ENCODE measurements at places on chromosomes 3 and 15.

GRCh38 chr3:57179580-57180410, 14.6 kb upstream of the IL17RD start:
- DNase-seq: no peak

DNA sequence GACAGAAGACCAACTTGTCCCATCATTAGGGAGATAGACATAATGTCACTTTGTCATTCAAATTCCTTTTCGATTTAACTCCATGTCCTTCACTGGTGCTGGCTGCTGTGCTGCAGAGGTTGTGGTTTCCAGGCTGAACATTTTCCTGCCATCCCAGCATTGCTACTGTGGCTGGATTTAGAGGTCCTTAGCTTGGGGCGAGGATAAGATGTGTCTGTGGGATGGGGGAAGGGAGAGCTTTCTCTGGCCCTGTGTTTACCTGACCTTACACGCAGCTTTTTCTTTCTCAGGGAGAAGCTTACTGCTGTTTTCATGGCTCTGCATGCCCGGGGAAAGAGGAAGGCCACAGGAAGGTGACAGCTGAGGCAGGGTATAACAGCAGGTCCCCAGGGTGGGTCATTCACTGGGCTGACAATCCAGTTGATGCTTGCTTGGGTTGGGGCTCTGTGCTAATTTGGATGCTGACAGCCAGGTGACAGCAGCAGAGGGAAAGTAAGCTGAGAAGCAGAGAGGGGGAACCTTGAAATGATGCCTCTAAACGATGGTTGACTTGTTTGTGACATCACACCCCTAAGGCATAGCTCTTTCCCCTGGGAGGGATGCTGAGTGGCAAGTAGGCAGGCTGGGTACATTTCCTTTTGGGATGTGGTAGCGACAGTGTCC, 326.9 kb upstream of the CTNNB1 start:
- no peak for DNase-seq

- no peak for DNase-seq
These were observed 282.5 kb upstream of the TRIM42 start for GRCh38 chr3:140395134-140396075.

- DNase-seq: no peak
These were observed 215.2 kb upstream of the ADAMTS9 start for GRCh38 chr3:64903006-64903405.

- DNase-seq: no peak
These were observed 119.2 kb upstream of the ZBED2 start for GRCh38 chr3:111714305-111714704.

GRCh38 chr3:171565481-171566058, 105.4 kb upstream of the TNIK start:
- no peak for DNase-seq

DNA sequence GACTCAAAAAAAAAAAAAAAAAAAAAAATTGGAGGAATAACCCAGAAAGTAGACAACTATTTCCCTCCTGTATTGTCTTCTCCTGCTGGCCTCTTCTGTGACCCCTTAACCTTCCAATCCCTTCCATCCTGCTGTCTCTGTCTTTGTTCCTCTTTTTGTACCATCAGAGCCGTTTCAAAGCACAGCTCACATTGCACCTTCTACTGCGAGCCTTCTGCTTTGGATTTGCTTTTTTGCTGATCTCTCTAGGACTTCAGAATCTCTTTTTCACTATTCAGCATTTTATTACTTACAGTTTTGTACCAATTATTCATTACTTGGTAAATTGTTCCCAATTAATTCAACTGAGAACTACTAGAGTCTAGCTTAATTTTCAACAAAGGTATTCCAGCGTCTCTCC, 284.0 kb upstream of the TBL1XR1 start:
- no peak for DNase-seq

GRCh38 chr3:127174715-127175140, 18.2 kb upstream of the PRR23E start:
- DNase-seq: no peak

GRCh38 chr15:48962662-48963523, 826 bp downstream of the SHC4 start:
- DNase-seq: no peak

DNA sequence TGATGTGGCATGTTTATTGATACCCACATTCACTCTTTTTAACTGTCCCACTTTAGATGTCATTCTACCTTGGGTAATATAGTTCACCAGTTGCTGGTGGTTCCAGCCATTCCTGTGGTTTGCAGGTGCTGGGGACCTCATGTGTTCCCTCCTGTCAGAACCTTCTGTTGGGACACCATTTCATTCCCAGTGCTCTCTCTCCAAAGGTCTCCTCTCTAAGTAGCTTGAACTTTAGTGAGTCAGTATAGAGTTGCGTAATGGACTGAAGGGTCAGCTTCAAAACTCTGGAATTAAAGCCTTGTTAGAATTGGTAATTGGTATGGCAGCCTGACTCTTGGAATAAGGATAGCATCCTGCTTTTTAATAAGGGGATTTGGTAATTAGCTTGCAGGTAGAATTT, 108.5 kb downstream of the PLCL2 start:
- no peak for DNase-seq

GRCh38 chr3:140762746-140763145, 84.9 kb downstream of the TRIM42 start:
- no peak for DNase-seq

DNA sequence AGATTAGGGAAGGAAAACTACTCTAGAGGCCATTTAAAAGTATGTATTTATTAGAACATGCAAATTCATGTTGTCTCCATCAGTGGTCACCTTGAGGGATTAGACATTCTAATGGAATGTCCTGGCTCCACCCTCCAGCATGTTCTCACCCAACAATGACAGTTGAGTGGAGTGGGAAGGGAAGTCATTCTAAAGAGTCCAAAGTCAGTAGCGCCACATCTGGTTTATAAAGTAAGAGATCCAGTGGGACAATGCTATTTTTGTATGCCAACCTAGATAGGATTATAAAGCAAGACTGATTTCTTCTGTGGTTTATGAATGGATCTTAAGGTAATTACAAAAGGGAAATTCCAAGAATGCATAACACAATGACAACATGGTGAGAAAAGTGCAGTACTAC, 33.3 kb downstream of the SLC24A1 start:
- no peak for DNase-seq

GRCh38 chr3:46564190-46565021, 1.7 kb downstream of the LRRC2 start:
- no peak for DNase-seq

DNA sequence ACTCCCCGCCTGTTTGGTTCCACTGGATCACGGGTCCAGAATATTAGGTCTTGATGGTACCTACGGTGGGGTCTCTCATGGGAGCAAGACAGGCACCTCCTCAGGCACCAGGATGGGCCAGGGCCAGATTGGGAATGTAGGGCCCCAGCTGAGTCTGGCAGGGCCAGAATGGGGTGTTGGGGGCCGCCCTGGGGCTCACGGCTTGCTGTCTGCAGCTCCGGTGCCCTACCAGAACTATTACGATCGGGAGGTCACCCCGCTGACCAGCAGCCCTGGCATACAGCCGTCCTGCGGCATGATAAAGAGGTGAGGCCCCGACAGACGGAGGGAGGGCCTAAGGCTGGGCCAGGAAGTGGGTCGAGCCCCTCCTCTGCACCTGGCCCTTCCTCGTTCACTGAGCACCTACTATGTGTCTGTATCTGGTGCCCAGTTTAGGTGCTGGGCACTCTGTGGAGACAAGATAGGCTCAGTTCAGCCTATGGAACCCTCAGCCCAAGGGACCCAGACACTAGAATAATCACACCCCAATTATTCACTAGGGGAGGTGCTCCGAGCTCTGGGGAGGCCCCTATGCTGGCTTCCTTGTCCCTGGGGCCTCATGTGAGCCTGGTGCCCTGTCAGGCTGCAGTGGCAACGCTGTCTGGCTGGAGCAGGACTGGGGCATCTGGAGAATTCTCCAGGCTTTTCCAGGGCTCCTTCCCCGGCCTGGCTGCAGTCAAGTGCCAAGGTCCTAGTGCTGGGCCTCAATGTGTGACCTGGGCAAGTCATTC, 37.9 kb downstream of the PSTPIP1 start:
- DNase-seq: no peak

- DNase-seq: no peak
These were observed 837.6 kb upstream of the DPPA4 start for GRCh38 chr3:110174908-110175307.

- DNase-seq: no peak
These were observed 5.4 kb upstream of the ALDH1A2 start for GRCh38 chr15:58070801-58071418.

DNA sequence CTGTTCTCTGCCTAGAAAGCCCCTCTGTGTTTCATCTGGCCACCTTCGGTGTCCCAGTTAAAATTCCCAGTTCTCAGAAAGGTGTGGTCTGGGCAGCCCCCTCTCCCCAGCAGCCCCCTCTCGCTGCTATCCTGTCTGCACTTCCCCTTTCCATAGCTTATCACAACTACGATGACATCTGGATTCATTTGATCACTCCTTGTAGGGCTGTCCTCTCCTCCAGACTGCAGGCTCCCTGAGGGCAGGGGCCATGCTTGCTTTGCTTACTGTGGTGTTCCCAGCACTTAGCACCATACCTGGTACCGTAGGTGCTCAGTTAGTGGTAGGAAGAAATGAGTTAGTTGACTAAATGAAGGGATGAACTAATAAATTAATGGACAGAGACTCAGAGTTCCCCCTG, 26.3 kb upstream of the GOLGA6C start:
- DNase-seq: no peak

GRCh38 chr3:62818347-62818746, 56.9 kb downstream of the CADPS start:
- DNase-seq: no peak

GRCh38 chr3:59088761-59089160, 38.9 kb upstream of the CFAP20DC start:
- no peak for DNase-seq

DNA sequence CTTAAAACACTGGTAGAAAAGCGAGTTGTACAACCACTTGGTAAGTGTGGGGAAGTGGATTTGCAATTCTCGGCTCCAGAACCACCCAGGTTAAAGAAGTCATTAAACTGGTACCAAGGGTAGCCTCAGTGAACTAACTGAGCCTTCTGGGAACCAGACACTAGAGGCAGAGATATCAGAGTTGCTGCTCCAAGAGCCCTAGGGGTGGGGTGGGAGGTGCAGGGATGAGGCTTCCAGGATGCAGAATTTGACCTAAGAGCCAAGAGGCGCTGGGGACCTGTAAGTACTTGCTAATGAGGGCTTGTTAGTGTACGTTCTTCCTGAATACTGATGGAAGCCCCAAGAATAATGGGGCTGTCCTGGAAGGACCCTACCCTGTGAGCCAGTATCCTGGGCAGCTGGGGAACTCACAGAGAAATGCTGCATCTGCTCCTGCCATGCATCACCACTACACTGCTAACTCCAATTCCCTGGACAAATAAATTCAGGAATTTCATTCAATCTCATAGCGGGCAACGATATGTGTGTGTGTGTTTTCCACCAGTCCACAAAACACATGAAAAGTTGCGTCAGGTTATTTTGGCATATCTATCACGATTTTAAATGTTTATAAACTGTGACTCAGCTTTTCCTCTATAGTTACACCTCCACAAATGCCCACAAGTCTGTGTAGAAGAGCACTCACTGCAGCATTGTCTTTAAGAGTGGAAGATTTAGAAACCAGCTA, 23.8 kb downstream of the STIMATE start:
- DNase-seq: no peak
